Bronchial smooth muscle cell (primary cell): ENCODE measurements at places on chromosomes 16 and 17. TPM values are rescaled to one million over a fixed set of nuclear protein-coding genes. Genes with fewer than 3 reads are reported as not detected.

Gene PRSS33
- total RNA-seq, result not detected in 2 replicates

Gene CCT6B
- 1.5 and 4.1 TPM in 2 replicates for total RNA-seq

Gene GP1BA
- total RNA-seq, result not detected in 2 replicates

Gene TBC1D3B
- total RNA-seq, result 2.6 and 3.2 TPM in 2 replicates

Gene ABCC12
- total RNA-seq, result not detected in 2 replicates

Gene PALB2
- 4.6 and 6.6 TPM in 2 replicates for total RNA-seq

Gene SNX20
- total RNA-seq, result not detected in 2 replicates

Gene AANAT
- not detected in 2 replicates for total RNA-seq

Gene SLC6A2
- total RNA-seq, result not detected in 2 replicates

Gene IL21R
- 1.4 and 2.6 TPM in 2 replicates for total RNA-seq

Gene TP53TG3
- 0.52 TPM in 1 of 2 replicates, not detected in the other for total RNA-seq

Gene CTRB2
- not detected in 2 replicates for total RNA-seq

Gene TBX21
- not detected in 2 replicates for total RNA-seq

Gene SCNN1G
- not detected in 2 replicates for total RNA-seq

Gene NOXO1
- total RNA-seq, result 0.16 TPM in 1 of 2 replicates, not detected in the other
